ENCODE measurements at places on chromosomes 6 and 20.

DNA sequence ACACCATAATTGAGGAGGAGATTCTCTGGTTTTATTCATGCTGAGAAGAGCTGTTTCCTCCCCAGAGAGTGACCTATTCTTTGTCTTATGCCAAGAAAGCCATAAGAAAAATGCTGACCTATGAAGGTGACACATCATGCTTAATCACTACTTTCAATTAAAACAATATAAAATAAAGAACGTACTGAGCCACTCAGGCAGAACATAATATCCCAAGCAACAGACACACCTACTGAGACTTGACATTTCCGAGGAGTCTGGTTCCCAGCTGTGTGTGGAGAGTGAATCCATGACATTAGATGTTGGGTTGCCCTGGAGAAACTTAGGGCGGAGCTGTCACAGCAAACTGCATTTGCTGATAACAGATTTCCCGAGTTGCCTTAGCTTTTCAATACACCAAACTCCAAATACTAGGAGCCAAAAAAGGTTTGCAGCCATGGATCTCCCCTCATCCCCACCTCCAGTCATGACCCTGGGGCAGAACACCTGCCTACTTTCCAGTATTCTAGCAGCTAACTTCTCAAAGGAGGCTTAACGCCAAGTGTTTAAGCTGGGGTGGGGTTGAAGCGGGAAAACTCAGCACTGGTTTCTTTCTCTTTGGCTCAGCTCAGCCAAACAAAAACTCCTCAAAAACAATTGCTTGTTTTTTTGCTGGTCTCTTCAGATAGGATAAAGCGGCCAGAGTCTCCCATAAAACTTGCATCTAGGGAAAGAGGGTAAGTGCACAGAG lies 92.2 kb downstream of the BACH2 start:
- DNase-seq = no peak

DNA sequence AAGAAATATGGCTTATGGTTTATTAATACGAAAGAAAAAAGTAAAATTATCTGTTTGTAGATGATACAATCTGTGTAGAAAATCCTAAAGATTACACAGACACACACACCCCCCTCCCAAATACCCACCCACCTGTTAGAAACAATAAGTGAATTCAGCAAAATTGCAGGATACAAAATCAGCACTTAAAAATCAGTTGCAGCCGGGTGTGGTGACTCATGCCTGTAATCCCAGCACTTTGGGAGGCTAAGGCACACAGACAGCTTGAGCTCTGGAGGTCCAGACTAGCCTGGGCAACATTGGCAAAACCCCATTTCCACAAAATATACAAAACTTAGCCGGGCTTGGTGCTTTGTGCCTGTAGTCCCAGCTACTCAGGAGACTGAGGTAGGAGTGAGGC lies 42.3 kb downstream of the NINL start:
- DNase-seq = no peak

- DNase-seq = no peak
These were observed 332.3 kb downstream of the LAMA2 start for GRCh38 chr6:129215246-129215645.

DNA sequence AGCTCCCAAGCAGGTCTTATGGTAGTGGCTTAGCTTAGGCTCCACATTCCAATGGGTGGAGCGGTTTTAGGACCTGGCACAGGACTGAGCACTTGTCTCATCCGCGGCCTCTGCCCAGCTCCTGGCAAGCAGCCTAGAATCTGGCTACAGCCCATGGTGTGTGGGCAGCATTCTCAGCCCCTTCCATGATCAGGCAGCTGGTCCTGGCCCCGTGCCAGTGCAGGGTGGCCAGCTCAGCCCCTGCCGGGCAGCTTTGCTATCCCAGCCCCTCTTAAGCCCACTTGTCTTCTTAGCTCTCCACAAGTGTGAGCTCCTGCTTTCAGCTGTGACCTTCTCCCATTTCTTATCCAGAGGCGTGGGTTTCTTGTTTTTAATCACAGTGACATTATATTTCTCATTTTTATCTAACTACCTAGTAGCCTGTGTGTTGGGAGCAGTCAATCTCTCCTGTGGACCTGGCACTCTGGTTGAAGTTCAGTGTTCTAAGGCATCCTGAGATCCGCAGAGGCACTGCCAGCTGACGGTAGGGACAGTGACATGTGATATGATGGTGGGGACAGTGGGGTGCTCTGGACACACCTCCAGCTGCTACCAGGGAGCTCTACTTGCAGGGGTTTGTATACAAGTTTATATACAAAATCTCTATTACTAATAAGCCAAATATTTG lies 119.9 kb upstream of the PRND start:
- DNase-seq = no peak

DNA sequence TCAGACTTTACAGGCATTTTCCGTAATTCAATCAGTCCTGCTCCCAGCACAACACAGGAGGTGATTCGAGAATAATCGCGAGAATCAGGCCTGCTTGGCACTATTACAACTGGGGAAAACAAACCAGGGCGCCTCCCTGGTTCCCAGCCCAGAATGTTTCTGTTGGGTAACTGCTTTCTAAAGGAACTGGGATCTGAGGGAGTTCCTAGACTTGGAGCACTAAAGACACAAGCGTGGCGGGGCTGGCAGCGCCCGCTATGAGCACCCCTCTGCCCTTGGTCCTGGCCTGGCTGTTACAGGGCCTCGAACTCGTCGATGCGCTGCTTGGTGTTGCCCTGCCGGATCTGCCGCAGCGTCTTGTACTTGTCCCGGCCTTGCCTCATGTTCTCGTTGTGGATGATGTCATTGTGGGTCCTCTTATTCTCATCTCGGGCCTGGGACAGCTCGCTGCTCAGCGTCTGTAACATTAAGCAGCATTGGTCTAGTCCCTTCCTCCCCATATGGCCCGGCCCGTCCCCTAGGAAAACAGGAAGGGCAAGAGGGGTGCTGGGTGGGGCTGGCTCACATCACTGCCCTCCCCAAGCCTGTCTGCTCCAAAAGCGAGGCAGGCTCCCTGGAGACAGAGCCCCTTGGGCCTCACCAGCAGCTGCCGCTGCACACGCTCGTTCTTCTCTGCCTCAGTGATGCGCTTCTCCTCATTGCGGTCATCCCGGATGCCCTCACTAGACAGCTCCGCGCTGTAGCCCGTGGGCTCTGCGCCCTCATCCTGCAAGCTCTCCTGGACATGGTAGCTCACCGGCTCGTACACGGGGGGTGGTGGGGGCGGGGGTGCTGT lies 52.3 kb downstream of the EZR start:
- DNase-seq = no peak

GRCh38 chr6:134173936-134174671 lies 121.7 kb upstream of the SLC2A12 start:
- DNase-seq = peak; percentile 77

DNA sequence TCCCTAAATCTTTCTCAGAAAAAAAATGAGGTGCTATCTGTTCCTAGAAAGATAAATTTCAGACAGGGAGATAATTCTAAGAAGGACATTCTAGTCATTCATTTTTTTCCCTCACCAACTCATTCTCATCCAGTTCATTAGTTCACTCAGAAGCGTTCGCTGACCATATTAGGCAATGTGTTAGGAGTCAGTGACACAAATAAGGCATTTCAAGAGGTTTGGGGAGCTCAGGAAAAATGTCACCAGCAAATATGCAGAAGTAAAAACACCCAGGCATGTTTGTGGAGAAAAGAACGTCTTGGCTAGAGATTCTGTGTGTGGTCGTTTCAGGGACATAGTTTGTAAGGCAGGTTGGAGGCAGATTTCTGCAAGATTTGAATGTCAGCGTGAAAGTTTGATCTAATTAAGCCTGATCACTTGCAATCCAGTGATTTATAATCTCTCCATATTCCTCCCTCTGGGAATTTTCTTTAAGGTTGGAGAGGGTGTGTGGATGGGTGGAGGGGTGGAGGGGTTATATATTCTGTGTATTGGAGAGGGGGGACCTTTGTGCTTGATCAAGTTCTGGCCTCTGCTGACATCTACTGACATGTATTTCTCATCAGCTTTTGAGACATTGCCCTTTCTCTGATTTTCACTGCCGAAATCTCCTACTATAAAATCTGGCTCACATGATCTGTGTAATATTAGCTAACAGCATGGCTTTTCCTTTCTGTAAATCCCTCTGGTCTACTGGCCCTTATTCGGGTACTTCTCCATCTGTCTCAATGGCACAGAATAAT lies 3.6 kb downstream of the MYCT1 start:
- no peak for DNase-seq

DNA sequence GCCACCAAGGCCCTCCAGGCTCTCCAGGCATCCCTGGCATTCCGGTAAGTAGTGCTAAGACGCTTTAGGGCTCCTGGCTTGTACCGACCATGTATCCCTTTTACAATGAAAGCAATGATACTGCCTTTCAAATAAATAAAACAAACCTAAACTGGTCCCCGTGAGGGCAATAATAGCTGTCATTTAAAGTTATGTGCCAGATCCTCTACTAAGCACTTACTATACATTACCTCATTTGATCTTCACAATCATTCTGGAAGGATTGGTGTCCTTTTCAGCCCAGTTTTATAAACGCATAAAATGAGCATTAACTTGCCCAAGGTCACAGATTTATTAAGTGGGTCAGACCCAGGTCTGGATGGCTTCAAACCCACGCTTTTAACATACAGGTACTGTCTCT lies 114.7 kb downstream of the COL9A1 start:
- DNase-seq = no peak

DNA sequence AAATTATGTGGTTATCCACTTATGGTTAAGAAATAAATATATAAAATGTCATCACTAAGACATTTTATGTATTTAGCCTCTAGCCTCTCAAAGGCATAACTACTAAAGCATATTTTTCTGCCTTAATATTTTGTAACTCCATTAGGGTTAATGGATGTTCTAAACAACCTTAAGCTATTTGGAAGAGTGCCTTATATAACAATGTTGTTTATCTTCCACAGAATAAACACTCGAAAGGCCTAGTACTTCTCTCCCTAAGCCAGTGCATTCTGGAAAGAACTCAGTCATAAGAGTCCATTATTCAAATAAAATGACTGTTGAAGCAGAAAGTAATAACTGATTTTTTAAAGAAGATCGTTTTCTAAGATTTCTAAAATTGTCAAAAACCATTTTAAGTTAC lies 15.0 kb upstream of the PRIM2 start:
- DNase-seq = no peak

DNA sequence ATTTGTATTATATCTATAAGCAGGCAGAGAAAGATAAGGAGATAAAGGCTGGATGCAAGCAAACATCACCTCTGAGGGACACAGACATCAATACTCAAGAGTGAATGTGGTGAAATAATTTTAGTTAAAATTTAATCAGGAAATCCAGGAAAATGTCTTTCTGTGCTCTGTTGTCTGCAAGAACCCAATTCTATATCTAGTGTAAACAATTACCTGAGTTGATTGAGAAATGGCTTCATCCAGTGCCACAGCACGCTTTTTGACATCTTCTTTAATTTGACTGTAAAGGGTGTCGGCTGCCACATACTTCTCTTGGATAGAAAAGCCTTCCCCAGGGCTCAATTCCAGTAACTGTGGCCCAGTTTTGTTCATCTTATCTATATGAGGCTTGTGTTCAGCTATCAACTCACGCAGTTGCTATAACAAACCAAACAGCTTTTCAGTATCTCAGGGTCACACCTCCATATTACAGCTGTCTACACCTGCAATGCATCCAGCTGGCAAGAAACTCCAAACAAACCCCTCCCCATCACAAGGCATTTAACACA lies 131.6 kb downstream of the DST start:
- DNase-seq = no peak

- no peak for DNase-seq
These were observed 149.5 kb downstream of the TMEM200A start for GRCh38 chr6:130515306-130515705.

GRCh38 chr6:167956983-167957492 lies 40.4 kb upstream of the KIF25 start:
- DNase-seq = no peak

DNA sequence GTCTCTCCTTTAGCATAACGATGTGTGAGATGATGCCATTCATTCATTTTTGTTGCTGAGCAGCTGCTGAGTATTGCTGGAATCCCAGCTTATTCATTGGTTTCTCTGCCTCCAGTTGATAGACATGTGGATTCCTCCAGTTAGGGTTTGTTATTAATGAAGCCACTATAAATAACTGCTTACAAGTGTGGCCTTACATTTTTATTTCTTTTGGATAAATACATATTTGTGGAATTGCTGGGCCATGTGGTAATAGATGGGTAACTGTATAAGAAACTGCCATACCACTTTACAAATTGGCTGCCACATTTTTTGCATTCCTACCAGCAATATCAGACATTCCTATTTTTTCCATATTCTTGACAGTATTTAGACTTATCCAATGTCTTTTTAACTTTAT lies 2.6 kb upstream of the HLA-B start:
- DNase-seq = no peak

GRCh38 chr6:27260836-27261375 lies 13.4 kb downstream of the PRSS16 start:
- no peak for DNase-seq

DNA sequence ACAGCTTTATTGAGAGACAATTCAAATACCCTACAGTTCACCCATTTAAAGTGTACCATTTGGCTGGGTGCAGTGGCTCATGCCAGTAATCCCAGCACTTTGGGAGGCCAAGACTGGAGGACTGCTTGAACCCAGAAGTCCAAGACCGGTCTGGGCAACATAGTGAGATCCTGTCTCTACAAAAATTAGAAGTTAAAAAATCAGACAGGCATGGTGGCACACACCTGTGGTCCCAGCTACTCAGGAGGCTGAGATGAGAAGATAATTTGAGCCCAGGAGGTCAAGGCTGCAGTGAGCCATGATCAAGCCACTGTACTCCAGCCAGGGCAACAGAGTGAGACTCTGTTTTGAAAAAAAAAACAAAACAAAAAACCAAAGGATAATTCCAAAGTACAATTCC lies 8.9 kb downstream of the CAPN11 start:
- no peak for DNase-seq

- no peak for DNase-seq
These were observed 136.5 kb downstream of the DOK5 start for GRCh38 chr20:54611708-54612412.

All from stimulated activated CD8-positive, alpha-beta memory T cell treated with anti-CD3 and anti-CD28 coated beads, Interleukin-15, amount 100 ng/mL, for 24 hours (primary cell).